ENCODE measurements at places on chromosomes 7 and 10.

DNA sequence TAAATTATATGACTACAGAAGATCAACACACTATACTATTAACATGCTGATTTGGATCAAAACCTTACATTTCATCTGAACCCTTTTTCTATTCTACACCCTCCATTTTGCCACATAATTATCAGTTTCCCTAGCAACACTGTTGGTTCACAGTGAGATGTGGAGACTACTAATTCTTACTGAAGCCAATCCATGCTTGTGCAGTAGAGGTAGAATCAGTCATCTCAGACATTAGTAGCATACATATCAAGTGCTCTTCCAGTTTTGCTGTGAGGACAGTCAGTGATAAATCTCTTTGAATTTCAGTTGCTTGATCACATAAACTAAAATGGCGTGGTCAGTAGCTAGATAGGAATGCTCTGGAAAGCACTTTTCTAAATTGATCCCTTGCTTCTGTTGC lies 70.3 kb downstream of the PON1 start:
- DNase-seq: no peak

GRCh38 chr10:132979491-132980425 lies 37.4 kb upstream of the CFAP46 start:
- no peak for DNase-seq

GRCh38 chr7:148371280-148371937 lies 219.2 kb upstream of the C7orf33 start:
- DNase-seq: no peak

DNA sequence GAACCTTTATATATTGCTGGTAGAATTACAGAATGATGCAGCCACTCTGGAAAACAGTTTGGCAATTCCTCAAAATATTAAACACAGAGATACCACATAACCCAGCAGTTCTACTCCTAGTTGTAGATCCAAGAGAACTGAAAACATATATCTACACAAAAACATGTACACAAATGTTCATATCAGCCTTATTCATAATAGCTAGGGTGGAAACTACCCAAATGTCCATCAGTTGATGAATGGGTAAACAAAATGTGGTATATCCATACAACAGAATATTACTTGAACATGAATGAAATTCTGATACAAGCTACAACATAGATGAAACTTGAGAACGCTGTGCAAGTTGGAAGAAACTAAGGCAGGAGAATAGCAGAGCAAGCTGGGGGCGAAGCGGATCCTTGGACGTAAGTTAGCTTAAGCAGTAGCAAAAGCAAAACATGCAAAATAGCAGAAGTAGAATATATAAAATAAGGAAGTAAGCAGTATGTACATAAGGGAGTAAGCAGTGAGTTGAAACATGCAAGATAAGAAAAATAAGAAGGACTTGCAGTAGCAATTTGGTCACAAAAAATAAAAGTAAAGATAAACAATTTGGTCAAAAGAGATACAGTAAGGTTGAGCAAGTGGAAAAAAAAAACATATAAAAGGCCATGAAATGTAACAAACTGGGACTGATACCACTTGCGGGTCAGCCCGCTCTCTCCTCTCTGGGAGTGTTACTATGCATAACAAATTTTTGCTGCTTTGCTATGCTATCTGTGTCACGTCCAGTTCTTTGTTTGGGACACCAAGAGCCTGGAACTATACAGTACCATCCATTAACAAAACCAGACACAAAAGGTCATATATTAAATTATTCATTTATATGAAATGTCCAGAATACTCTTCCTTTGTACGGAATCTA lies 18.0 kb upstream of the HILPDA start:
- no peak for DNase-seq

DNA sequence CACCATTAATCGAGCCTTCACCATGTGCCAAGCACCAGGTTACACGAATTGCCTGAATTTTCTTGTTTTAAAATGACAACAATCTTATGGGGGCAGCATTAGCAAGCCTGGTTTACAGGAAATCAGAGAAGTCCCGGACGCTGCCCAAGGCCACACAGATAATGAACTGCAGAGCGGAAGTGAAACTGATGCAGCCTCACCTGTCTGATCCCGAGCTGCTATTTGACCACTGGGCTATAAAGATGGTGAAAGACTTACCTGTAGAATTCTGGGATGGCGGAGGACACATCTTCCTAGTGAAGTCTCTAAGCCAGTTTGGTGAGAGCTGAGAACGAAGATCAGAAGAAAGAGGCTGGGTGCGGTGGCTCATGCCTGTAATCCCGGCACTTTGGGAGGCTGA lies 21.7 kb upstream of the GALNTL5 start:
- no peak for DNase-seq

DNA sequence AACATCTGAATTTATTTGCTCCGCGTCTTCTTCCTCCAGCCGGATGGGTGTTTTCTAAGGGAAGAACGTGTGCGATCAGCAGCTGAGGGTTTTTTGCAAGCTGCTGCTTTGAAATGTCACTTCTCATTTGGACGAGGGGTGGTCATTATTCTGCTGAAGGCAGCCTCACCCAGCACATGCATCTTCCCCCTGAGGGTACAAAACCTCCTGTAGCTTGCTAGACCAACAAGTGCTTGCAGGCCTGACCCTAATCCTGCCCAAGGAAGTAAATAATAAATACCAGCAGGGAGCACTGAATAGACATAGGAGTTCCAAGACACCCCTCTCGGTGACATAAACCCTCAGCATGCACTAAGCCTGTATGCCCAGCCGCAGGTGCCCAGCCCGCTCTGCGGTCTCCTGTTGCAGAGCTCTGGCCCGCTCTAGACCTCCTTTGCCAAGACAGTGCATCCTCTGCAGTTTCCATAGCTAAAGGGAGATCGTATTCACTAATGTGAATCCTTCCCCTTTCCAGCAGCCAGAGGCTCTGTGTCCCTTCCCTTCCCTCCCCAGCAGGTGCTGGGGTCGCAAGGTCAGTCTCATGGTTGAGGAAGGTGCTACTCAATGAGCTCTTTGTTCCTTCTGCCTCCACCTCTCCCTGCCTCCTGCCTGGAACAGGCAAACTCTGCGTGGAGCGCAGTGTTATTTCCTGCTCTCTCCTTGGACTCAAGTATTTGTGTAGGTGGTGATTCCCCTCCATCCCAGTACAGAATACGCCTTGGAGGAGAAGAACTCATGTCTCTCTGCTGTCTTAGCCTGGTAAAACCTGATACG lies 36.6 kb downstream of the SBDS start:
- no peak for DNase-seq

GRCh38 chr7:40833888-40834234 lies 699.1 kb downstream of the SUGCT start:
- no peak for DNase-seq

DNA sequence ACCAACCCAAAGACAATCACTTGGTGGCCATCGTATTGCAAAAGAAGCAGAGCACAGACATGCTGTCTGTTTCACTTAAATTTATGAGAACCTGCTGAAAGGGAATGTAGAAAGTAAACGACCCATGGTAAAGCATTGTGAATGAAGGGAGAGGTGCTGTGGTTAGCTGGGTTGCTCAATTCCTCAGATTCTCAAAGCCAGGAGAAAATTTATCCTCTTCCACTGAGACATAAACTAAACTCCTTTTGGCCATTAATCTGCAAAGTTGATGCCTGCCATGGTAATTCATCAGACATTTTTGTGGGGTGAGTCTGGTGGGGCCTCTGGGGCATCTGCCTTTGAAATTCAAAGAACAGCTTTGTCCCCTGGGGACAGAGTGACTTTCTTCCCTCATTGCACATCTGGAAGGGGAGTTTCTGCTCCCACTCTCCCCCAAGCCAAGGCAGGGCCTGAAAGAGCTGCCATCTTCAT lies 951.0 kb downstream of the LRMDA start:
- DNase-seq: no peak

GRCh38 chr10:74929197-74929596 lies 102.8 kb downstream of the KAT6B start:
- no peak for DNase-seq

DNA sequence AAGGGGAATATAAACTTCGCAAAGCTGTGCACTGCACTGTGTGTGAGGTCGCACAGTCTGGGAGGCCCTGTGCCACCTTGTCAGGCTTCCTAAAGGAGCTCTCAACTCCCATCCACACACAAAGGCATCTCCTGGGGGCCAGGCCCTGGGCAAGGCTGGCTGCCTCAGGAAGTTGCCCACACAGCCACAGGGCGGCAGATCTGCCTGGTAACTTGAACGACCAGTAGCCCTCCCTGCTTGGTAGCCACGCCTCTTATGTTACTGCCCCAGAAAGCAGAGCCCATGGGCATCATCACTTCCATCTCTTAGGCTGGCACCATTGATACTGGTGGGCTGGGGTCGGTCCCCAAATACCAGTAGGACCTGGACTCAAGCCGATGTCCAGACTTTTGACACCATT lies 82.8 kb downstream of the HECW1 start:
- no peak for DNase-seq

DNA sequence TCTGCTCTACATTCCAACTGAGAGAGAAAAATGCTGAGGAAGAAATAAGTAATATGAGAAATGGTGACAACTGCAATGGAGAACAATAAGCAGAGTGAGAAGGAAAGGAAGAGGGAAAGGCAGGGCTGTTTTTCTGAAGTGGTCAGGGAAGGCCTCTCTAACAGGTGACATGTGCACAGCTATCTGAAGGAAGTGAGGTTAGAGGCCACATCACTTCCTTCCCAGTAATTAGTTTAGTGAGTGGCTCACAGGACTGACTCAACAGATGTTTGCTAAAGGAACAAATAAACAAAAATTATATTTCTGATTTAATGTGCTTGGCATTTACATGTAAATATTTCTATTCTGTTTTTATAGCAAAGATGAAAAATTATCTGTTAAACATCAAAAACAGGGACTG lies 77.9 kb downstream of the ARHGAP21 start:
- peak; percentile 20 for DNase-seq

- no peak for DNase-seq
Observed at GRCh38 chr10:110109511-110109910, 97.9 kb upstream of the MXI1 start.

DNA sequence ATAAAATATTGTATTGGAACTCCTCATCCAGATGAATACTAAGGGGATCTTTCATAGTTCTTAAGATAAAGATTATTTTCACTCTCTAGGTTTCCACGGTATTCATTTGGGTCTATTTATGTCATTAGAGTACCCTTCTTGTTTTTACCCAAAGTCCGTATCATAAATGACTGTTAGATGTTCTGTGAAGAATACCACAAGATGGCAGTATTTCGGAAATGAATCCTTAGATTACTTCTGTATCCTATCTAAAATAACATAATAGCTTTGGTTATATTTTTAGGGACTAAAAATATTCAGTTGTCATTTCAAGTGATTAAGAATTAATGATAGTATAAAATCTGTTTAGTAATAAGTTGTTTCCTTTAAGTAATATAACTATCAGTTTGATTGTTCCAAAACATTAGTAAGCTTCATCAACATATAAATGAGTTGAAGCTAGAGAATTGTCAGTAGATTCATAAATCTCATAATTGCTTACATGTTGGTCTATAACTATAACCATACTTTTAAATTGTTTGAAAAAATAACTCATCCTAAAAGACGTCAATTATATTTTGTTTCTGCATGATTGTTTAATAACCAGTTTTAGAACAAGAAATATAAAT lies 337.5 kb upstream of the KCND2 start:
- DNase-seq: peak; percentile 18

- DNase-seq: no peak
Observed at GRCh38 chr7:25389489-25390106, 161.3 kb upstream of the NPVF start.

DNA sequence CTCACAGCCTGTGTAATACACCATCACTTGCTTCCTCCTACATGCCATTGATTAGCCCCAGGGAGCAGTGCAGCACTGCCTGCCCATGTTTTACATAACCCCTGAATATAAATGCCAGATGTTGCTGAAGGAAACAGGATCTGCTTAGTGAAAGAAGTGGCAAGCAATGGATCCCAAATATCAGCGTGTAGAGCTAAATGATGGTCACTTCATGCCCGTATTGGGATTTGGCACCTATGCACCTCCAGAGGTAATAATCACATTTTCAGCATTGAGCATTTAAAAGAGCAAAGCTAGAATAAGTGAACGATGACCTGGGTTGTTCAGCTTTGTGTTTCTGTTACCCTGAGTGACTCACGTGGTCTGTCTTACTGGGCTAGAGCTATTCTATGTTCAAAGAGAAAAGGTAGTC lies at the start of gene AKR1C4:
TSS of gene AKR1C4 (plus strand) at position 136 of the 412 bp plus-strand sequence. CDS start at position 167, 31 bp downstream.
- no peak for DNase-seq

GRCh38 chr10:14562218-14563075 lies 212.2 kb downstream of the FAM107B start:
- DNase-seq: no peak

GRCh38 chr7:12965767-12966166 lies 278.3 kb downstream of the ARL4A start:
- no peak for DNase-seq

DNA sequence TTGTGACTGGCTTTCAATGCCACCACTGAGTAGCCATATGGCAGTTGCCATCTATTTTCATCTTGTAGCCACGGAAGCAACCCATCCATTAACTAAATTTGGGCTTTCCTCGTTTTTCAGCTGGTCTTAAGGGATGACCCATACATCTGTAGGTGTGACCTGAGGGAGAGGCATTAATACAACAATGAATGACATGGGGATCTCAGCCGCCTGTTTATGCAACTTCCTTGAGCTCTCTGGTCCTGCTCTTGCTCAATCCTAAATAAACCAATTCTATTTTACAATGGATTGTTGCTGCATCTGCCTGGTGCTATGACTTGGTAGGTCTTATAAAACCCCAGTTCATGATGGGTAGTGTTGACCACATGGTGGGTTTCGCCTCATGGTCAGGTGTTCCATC lies 21.9 kb upstream of the ADAM22 start:
- DNase-seq: no peak

- no peak for DNase-seq
Observed at GRCh38 chr7:1926908-1927306, 256.8 kb downstream of the ELFN1 start.

DNA sequence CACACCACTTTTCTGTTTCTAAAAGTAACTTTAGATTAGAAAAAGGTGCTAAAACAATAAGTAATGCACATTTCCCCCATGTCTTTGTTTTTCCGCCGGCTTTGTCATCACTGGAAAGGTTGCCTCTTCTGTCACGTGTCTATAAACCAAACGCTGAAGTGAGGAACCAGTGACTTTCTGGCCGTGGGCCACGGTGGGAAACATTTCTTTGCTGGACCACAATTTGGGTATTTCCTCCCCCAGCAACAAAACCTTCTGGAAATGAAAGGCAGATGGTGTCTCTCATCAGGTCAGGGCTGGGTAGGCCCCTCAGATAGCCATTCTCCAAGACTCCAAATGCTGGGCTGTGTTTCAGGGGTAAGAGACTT lies 174.5 kb downstream of the SH3PXD2A start:
- no peak for DNase-seq

DNA sequence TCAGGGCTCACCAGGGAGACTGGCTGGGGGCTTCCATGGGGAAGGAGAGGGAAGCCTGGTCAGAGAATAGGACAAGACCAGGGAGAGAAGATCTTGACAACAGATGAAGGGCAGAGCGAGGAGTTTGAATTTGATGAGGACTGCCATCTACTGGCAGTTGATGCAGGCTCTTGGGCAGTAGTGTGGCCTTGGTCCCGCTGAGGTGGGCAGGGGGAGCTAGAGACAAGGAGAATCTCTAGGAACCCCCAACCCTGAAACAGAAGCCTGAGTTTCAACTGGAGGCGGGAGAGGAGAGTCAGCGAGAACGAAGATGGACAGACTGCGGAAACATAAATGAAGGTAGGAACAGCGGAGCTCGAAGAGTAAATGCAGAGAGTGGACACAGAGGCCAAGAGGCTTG lies 81.0 kb downstream of the PPP1R3C start:
- DNase-seq: peak; percentile 33

Data from Panc1 (cell line).